ENCODE measurements at places on chromosomes 11 and 22. TPM values are rescaled to one million over a fixed set of nuclear protein-coding genes. Genes with fewer than 3 reads are reported as not detected.

Gene TCN2
- total RNA-seq = 42.2 TPM

- H3K27me3 ChIP-seq = no peaks in the 10 kb centered on the region
- no peak overlapping the region for H3K4me3 ChIP-seq
- H3K27ac ChIP-seq = no peak overlapping the region
- no peak for DNase-seq
Measured at GRCh38 chr22:48940266-48941032, 887.2 kb downstream of the BRD1 start.

DNA sequence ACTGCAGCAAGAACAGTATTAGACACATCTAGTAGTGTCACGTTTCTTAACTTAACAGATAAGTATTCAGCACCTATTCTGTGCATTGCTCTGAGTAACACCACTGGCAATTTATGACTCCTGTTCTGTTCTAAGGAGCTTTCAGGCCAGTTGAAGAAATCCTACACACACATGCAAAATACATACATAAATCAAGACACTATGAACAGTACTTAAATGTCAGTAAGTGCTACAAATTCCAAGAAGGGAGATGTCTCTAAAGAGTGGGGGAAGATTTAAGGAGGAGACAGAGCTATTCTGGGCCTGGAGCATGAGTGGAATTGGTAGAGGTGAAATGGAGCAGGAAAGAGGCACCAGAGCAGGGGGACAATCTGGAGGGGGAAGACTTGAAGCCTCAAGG, 46.2 kb upstream of the CLMP start:
- H3K27me3 ChIP-seq = no peaks in the 10 kb centered on the region
- DNase-seq = no peak
- H3K4me1 ChIP-seq = peaks cover 7% of the 10 kb centered on the region
- H3K36me3 ChIP-seq = no peaks in the 10 kb centered on the region
- H3K27ac ChIP-seq = no peak overlapping the region

Gene PGA5
- total RNA-seq = 0.33 TPM

- H3K27ac ChIP-seq = no peak overlapping the region
- peaks cover 15% of the 10 kb centered on the region for H3K4me1 ChIP-seq
- no peaks in the 10 kb centered on the region for H3K36me3 ChIP-seq
Measured at GRCh38 chr11:128738942-128739341, 45.1 kb downstream of the FLI1 start.
